ENCODE measurements at places on chromosomes 13 and 19.

GRCh38 chr19:34096020-34096915 is 76.0 kb upstream of the LSM14A start:
- no peak for DNase-seq

GRCh38 chr13:20160306-20161274 is at the start of gene GJA3:
TSS of gene GJA3 (minus strand) at chr13:20161052. CDS start at chr13:20143288, 17,764 bp downstream.
- no peak for DNase-seq

DNA sequence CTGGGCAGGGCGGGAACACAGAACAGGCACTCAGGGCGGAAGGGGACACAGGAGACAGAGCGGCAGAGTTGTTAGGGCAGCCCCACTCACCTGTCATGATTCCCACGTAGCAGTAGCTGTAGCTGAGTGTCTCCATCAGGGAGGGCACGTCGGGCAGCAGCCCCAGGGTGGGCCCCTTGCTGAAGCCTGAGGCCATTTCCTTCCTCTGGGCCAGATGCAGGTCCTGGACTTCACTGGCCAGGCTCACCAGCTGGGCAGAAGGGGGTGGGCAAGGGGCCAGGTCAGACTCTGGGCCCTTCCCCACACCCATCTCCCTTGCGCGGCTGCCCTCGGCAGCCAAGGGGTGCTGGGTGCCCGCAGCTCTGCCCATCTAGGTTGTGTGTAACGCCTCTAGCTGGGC is 5.9 kb downstream of the MBOAT7 start:
- no peak for DNase-seq

- DNase-seq = no peak
Observed at GRCh38 chr19:28388988-28389387, 824.0 kb downstream of the UQCRFS1 start.
